Gastrocnemius medialis (tissue), 4 donors: ENCODE measurements at places on chromosomes 6 and 20. TPM values are rescaled to one million over a fixed set of nuclear protein-coding genes. Genes with fewer than 3 reads are reported as not detected.

DNA sequence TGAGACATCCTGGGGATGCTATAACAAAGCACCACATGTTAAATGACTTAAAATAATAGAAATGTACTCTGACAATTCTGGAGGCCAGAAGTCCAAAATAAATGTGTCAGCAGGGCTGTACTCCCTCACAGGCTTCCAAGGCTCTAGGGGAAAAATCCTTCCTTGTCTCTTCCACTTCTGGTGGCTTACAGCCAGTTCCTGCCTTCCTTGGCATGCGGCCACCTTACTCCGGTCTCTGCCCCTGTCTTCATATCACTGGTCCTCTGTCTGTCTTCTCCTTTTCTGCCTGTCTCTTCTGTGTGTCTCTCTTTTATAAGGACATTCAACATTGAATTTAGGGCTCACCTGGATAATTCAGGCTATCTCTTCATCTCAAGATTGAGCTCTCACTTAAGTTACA, 155.3 kb upstream of the SYNCRIP start:
- no peak overlapping the region for H3K27ac ChIP-seq
- no peak for DNase-seq
- no peaks in the 10 kb centered on the region for H3K36me3 ChIP-seq
- no peak overlapping the region for H3K4me3 ChIP-seq

DNA sequence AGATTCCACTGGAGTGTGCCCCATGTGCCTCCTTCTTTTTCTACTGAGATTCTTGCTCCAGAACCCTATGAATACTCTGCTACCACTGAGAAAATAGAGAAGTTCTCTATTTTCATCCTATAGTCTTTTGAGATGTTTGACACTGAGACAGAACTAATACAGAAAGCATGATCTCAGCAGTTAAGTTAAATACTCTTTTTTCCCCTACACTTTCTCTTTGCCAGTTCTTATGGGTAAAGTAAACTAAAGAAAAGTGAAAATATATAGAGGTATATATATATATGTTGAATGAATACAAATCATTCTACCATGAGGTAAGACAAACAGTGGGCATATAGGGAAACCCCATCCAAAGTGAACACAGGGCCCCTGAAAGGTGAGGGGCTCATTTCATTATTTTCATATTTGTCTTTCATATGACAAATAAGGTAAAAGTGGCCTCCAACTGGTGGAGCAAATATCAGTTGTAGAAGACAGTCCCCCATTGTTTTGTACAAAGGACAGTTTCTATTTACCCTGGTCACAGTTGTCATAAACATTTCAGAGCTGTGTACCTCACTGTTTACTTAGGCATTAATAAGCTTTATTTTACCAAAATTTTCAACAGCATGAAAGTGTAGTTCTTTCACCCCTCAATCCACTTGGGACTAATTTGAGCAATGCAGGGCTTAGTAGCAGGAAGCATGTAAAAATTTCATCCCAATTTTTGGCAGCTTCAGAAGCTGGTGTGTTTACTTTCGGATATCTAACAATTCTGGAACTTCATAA, 188.3 kb upstream of the MARCKS start:
- H3K36me3 ChIP-seq, result no peaks in the 10 kb centered on the region
- no peak overlapping the region for H3K4me3 ChIP-seq
- no peaks in the 10 kb centered on the region for H3K27me3 ChIP-seq
- H3K4me1 ChIP-seq, result peaks cover 9% of the 10 kb centered on the region
- no peak overlapping the region for H3K27ac ChIP-seq

Gene FOXA2
- total RNA-seq, result 0.42 TPM

Gene BPIFA1
- not detected for total RNA-seq

Gene RSPH9
- not detected for total RNA-seq

Gene LY6G6C
- not detected for total RNA-seq

DNA sequence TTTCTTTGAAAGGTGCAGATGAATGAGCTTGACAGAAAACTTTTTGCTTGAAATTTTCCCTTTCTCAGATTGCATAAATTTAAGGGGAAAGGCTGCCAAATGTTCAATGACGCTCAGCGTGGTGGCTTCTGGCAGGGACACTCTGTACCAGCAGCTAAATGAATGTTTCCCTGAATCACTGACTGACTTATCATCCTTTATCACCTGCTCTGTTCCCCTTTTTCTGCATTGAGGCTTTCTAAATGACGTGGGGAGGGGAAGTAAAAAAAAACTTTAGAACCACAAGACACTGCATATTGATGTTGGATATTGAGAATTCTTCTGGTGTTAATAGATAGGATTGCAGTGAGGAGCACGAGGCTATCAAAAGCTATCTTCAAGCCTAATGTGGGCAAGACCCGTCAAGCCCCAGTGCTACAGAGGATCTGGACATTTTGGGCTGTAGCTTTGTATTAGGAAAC, 46.9 kb upstream of the ENPP5 start:
- peaks cover 5% of the 10 kb centered on the region for H3K4me1 ChIP-seq
- DNase-seq, result peak; percentile 33
- peak overlapping the region; percentile 12 for H3K27ac ChIP-seq
- no peaks in the 10 kb centered on the region for H3K36me3 ChIP-seq

DNA sequence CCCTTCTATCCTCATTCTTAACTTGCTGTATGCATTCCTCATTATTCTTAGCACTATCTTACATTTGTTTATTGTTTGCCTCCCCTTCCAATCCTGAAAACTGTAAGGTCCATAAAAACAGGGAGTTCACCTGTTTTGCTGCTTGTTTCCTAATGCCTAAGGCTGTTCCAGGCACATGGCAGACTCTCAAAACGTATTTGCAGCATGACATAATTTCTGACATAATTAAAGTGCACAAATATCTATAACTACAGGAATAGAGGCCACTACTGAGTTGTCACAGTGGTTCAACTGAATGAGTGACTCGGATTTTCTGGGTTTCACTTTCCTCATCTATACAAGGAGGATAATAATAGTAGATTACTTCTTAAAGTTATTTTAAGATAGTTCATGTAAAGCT, 83.0 kb downstream of the HFE start:
- H3K27me3 ChIP-seq, result no peaks in the 10 kb centered on the region
- peak overlapping the region; percentile 88 for H3K27ac ChIP-seq
- peaks cover 13% of the 10 kb centered on the region for H3K4me1 ChIP-seq
- DNase-seq, result no peak
- no peak overlapping the region for H3K4me3 ChIP-seq

Gene PHACTR3
- not detected for total RNA-seq

Gene MAS1
- not detected for total RNA-seq

GRCh38 chr6:14722704-14723103, 523.2 kb upstream of the JARID2 start:
- peaks cover 8% of the 10 kb centered on the region for H3K4me1 ChIP-seq
- no peaks in the 10 kb centered on the region for H3K36me3 ChIP-seq
- DNase-seq, result no peak
- no peak overlapping the region for H3K27ac ChIP-seq

DNA sequence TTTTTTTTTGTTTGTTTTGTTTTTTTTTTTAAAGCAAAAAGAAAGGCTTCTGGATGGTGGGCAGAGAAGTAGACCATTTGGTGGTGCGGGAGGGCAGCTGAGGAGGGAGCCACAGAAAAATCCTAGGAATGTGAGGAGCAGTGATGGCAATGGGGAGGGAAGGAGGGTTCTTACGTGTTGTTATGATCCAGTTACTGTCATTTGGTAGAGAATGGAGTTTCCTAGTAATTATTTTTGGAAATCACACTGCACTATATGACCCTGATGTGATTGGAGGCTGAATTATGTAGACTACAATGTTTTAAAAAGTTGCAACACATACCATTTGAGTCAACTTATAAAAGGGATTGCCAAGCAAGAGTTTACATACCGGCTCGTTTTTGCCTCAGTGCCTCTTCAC, 22.1 kb downstream of the ADGRF5 start:
- no peak for DNase-seq
- H3K27me3 ChIP-seq, result no peaks in the 10 kb centered on the region
- no peak overlapping the region for H3K27ac ChIP-seq

DNA sequence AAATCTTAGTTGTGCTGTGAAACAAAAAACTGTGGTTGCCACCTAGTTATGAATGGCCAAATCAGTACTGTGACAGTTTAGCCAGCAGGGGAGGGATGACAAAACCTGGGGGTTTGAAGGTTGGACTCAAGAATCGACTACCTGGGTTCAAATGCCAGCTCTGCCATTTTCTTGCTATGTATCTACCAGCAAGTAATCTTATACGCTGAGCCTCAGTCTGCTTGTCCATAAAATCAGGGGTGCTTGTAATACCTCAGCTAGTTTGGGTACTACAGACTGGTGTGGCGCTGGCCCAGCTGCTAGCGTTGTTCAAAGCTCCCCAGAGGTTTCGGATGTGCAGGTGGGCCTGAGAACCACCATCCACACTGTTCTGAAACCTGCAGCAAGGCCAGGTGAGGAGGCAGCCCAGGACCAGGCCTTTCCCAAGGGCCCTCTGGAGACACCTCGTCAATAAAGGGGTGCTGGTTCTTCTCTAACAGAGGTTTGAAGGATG, 40.4 kb downstream of the TRAM2 start:
- no peak overlapping the region for H3K27ac ChIP-seq
- no peak overlapping the region for H3K4me3 ChIP-seq
- H3K4me1 ChIP-seq, result no peaks in the 10 kb centered on the region
- no peaks in the 10 kb centered on the region for H3K27me3 ChIP-seq
- no peaks in the 10 kb centered on the region for H3K36me3 ChIP-seq
